ENCODE measurements at places on chromosomes 3 and 15.

GRCh38 chr15:62658498-62658897, 384.0 kb upstream of the TPM1 start:
- peak; percentile 14 for DNase-seq

- no peak for DNase-seq
These were observed 83.5 kb upstream of the LIPC start for GRCh38 chr15:58348095-58348812.

GRCh38 chr3:60555686-60556354, 695.4 kb downstream of the FHIT start:
- peak; percentile 24 for DNase-seq

DNA sequence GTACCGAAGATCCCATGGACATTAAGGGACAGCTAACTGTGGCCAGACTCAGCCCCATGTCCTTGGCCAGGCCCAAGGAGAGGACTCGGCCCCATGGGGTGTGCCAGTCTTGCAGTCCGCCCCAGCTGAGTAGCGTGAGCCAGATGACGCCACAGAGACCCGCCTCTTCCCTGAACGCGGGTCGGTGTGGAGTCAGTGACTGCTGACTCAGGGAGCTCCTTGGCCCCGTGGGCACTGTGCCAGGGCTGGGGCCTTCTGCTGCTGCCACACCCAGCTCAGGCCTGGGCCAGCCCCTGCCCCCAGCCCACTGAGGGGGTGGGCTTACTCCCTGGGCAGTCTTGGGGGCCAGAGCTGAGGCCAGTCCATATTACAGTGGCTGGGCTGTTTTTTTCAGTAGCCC, 52.8 kb downstream of the PLXNA1 start:
- peak; percentile 82 for DNase-seq

DNA sequence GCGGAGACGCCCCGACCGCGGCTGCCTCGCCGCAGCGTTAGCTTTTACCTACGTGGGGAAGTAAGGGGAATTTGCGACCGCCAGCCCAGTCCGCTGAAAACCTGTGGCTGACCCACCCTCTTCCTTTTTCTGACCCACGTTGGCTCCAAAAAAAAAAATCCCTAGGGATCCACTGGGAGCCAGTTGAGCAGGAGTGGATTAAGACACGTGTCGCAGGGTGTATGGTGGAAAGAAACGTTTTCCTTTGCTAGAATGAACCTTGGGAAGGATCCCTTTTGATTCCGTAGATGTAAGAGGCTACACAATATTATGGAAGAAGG, 575 bp upstream of the PCYT1A start:
- peak; percentile 60 for DNase-seq

DNA sequence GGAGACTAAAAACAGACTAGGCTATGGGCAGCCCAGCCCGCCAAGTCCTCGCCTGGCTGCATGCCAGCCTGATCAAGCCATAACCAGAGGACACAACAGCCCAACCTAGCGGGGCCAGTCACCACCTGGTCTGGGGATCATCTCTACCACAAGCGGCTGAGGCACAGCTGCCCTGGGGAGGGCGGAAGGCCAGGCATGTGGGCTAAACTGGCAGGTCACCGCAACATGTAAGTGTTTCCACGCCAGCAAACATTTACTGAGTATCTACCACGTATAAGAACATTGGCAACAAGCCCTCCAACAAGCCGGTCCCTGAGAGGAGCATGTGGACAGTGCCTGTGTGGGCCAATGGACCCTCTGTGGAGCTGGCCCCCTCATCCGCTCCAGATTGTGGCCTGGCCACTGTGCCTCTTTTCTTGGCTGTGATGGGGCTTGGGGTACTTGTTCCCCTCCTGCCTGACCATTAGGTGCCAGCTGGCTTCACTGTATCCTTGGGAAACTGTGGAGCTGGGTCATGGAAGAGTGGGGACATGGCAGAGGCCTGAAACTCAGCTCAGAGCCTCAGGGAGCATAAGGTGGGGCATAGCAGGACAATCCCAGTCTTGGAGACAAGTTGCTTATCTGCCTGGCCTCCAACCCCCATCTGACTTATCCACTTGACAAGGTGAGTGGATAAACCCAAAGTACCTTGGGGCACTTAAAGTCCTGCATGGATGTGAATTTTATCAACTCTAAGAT, 9.0 kb downstream of the UBXN7 start:
- no peak for DNase-seq

DNA sequence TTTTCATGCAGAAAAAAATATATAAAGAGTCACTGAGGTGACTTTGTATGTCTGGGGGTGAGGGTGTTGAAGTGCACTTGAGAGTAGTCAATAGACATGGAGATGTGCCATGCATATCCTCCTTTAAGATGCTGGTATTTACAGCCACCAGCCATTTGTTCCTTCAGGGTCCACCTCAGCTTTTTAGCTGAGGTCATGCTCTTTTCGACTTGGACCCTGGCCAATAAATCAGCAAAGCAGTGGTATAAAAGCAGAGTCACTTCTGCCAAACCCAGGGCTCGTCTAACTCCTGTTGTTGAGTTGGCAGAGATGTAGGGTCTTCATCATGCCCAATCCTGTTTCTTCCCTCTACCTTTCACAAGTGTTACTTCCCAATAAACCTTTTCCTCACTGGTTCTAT, 75.1 kb upstream of the OSTN start:
- DNase-seq = no peak

DNA sequence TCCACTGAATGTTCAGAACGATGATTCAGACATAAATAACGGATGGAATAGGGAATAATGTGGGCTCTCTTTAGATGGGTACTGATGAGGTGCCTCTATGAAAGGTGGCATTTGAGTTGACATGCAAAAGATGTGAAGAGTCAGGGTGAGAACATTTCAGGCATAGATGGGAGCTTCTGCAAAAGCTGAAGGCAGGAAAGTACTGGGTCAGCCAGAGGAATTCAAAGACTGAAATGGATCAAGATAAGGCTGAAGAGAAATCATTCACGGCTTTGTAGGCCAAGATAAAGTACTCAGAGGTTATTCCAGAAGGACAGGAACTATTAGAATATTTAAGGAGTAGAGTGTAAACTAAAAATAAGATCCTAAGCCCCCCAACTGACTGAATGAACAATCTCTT, 189.6 kb upstream of the MCTP2 start:
- DNase-seq = no peak

DNA sequence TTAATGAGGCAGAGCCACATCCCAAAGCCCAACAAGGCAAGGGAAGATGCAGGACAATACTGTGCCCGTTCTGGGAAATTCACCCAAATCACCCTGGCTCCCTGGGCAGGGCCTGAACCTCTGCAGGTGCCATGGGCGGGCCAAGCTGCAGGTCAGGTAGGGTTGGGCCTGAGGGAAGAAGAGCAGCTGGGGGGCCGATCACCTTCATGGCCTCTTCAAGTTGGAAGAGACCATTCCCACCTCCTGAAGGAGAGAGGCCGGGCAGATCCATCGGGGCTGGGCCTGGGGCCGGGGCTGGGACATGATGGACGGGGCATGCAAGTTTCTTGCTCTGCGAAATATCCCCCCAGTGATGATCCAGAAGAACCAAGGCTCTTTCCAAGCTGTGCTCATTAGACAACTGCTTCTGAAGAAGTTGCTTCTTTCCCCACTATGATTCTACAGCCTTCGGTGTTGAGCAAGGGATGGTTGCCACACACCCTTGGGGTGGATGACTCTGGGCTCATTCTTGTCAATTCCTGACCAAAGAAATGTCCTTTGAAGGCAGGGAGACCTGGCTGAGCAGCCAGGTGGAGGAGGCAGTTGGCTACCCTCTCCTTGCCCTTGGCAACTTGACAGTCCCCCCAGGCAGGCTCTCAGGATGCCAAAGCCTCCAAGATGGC, 38.2 kb downstream of the KLHL25 start:
- DNase-seq = no peak

DNA sequence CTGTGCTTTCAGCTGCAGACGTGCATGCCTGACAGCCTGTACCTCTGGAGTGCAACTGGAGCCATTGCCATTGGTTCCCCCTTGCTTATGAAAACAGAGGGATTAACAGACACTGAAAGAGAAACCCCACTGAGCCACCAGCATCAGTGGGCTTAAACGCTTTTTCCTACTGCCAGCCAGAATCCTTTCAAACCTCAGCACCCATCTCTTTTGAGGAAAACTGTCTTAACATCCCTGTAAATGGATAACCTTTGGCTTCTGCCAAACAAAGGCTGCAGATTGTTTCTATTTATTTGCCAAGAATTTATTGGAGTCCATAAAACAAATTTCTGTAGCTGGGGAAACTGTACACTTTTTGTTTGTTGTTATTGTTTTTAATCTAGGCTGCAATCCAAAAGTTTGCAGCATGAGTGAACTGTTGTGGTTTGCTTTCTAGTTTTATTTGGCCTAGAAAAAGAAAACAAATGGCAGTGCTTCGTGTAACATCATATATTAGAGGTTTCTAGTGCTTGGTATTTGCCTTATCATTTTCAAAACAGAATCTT, 369.2 kb upstream of the IL12A start:
- DNase-seq = peak; percentile 70

GRCh38 chr3:74403307-74403706, 211.2 kb downstream of the CNTN3 start:
- no peak for DNase-seq

DNA sequence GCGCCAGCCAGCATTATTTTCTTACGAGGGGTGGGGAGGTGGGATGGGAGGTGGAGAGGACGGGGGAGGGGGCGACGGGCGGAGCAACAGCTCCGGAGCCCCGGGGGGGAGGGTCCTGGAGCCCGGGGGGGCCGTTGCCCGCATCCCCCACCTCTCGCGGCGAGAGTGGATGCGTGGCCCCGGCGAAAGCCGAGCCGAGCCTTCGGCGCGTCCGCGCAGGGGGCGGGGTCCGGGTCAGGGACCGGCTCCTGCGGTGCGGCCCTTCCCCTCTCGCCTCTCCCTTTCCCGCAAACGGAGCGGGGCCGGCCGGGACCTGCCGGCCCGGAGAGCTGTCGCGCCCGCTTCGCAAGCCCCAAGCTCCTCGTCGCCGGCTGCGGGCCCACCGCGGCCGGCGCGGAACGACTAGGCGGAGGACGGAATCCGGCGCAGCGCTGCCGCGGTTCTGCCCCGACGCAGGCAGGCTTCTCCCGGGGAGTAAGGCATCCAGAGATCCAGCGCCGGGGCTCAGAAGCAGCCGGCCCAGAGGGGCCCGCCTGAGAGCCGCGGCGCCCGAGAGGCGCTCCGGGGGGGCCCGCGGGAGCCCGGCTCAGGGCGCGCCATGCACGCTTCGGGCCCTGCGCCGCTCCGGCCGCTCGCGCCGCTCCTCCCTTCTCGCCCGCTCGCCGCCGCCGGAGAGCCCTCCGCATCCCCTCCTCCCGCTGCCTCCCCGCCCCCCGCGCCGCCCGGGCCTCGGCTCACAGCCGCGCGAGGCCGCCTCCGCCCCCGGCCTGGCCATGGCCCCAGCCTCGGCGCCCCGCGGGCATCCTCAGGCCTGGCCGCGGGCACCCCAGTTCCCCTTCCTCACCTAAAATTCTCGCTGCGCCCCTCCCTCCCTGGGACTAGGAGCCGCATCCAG, 459 bp upstream of the ADCY5 start:
- DNase-seq = peak; percentile 12

DNA sequence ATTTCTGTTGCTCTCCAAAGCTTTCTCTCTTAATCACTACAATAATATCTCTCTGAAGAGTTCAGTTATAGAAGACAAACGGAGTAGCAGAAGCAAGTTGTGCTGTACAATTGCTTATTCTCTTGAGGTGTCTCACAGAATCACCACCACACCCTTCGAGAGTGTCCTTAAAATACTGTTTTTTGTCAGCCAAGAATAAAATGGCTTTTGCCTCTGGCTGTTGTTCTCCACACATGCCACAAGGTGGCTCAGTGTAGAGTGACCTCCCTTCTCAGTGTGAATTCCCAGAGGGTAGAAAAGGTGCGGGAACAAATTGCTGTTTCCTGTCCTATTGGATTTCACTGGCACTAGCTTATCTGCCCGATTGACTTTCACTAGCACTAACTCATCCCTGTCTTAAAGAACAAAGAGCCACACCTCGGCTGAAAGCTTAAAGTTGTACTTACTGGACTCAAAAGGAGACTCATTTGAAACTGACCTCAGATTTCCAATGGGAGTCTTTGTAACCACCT, 134.2 kb upstream of the SATB1 start:
- peak; percentile 28 for DNase-seq
